Activated naive CD4-positive, alpha-beta T cell treated with anti-CD3 and anti-CD28 coated beads for 36 hours (primary cell): ENCODE measurements at places on chromosomes 7 and 10. TPM values are rescaled to one million over a fixed set of nuclear protein-coding genes. Genes with fewer than 3 reads are reported as not detected.

GRCh38 chr10:3911713-3912442 lies 126.9 kb upstream of the KLF6 start:
- DNase-seq: no peak
- no peak overlapping the region for H3K4me3 ChIP-seq
- H3K36me3 ChIP-seq: no peaks in the 10 kb centered on the region
- no peaks in the 10 kb centered on the region for H3K4me1 ChIP-seq

- no peak overlapping the region for H3K27ac ChIP-seq
- no peak for DNase-seq
- no peaks in the 10 kb centered on the region for H3K27me3 ChIP-seq
- peaks cover 12% of the 10 kb centered on the region for H3K4me1 ChIP-seq
Observed at GRCh38 chr7:45979275-45980180, 58.5 kb upstream of the IGFBP3 start.

DNA sequence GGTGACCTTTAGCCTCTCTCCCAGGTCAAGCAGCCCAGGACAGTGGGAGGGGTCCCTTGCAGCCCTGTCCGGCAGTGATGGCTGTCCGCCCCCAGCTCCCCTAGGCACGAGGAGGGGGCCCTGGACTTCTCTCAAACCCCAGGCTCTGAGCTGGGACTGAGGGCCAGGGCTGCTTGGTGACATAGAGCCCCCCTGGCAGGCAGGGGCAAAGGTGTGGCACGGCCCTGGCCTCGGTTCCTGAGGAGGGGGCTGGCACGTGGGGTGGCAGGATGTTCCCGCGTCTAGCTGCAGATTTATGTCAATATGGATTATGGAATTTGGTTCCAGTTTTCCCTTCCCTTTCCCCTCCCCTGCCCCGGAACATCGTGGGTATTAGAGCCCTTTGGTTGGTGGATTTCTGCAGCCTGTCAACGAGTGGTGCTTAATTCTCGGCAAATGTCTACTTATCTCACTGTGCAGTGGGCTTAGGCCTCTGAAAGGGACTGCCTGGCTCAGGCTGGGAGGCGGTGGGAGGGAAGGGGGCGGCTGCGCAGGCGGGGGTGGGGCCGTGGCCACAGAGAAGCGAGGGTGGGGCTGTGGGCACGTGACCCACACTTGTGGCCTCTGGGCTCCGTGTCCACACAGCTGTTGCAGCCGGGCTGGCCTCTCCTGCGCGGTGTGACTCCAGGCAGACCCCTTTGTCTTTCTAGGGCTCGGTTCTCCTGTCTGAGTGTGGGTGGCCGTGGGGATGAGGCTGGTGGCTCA lies 19.3 kb downstream of the UNCX start:
- DNase-seq: no peak
- no peaks in the 10 kb centered on the region for H3K36me3 ChIP-seq
- no peak overlapping the region for H3K4me3 ChIP-seq
- H3K4me1 ChIP-seq: peaks cover 9% of the 10 kb centered on the region
- H3K27ac ChIP-seq: no peak overlapping the region
- H3K27me3 ChIP-seq: peaks cover 52% of the 10 kb centered on the region

DNA sequence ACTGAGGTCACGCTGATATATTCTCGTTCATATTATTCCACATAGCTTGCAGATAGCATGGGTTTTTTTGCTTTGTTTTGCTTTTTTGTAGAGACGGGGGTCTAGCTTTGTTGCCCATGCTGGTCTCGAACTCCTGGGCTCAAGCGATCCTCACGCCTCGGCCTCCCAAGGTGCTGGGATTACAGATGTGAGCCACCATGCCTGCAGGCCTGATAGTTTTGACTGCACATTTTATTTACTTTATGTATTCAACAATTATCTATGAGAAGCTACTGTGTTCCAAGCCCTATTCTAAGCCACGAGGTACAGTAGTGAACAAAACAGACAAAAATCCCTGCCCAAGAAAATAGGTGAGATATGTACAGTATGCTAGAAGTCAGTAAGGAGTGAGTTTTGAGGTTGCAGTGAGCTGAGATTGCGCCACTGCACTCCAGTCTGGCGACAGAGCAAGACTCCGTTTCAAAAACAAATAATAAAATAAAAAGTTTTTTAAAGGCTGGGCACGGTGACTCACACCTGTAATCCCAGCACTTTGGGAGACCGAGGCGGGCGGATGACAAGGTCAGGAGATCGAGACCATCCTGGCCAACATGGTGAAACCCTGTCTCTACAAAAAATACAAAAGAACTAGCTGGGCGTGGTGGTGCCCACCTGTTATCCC lies 1.3 kb upstream of the YWHAG start:
- H3K4me3 ChIP-seq: peak overlapping the region; percentile 91
- H3K4me1 ChIP-seq: peaks cover 40% of the 10 kb centered on the region
- peaks cover 26% of the 10 kb centered on the region for H3K36me3 ChIP-seq
- no peak for DNase-seq

DNA sequence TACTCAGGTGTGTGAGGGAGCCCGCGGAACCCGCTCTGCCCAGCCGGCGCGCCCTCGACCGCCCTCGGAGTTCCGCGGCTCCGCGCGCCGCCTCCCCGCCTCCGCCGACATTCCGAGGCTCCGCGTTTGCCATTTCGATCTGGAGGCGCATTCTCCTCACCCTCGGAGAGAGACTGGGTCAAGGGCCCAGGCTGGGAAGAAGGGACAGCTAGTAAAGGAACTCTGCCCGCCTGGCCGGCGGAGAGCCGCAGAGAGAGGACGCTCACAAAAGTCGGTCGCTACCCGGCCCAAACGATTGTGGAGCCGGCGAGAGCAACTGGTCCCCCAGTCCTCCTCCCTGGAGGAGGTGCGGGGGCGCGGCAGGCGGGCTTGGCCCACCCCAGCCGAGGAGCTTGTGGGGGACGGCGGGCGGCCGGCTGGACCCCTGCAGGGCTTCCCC lies 74.5 kb upstream of the LEP start:
- no peak overlapping the region for H3K27ac ChIP-seq
- no peak for DNase-seq
- H3K27me3 ChIP-seq: peaks cover 45% of the 10 kb centered on the region
- no peaks in the 10 kb centered on the region for H3K36me3 ChIP-seq

- no peaks in the 10 kb centered on the region for H3K27me3 ChIP-seq
- no peak overlapping the region for H3K27ac ChIP-seq
Observed at GRCh38 chr7:84939888-84940287, 247.0 kb downstream of the SEMA3D start.

DNA sequence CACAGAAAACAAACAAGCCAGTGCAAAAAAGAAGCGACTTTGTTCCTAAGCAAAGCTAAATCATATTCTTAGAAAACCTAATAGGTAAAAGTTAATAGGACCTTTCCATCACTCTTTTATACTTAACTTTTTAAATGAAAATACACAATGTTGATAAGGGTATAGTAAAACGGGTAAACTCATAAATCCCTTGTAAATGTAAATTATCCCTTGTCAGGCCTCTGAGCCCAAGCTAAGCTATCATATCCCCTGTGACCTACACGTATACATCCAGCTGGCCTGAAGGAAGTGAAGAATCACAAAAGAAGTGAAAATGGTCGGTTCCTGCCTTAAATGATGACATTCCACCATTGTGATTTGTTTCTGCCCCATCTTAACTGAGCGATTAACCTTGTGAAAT lies 76.4 kb downstream of the GSAP start:
- no peak for DNase-seq
- H3K4me1 ChIP-seq: peaks cover 12% of the 10 kb centered on the region
- no peak overlapping the region for H3K27ac ChIP-seq
- no peaks in the 10 kb centered on the region for H3K27me3 ChIP-seq
- H3K36me3 ChIP-seq: no peaks in the 10 kb centered on the region

Gene ZNF316
- 15.8 TPM for total RNA-seq

DNA sequence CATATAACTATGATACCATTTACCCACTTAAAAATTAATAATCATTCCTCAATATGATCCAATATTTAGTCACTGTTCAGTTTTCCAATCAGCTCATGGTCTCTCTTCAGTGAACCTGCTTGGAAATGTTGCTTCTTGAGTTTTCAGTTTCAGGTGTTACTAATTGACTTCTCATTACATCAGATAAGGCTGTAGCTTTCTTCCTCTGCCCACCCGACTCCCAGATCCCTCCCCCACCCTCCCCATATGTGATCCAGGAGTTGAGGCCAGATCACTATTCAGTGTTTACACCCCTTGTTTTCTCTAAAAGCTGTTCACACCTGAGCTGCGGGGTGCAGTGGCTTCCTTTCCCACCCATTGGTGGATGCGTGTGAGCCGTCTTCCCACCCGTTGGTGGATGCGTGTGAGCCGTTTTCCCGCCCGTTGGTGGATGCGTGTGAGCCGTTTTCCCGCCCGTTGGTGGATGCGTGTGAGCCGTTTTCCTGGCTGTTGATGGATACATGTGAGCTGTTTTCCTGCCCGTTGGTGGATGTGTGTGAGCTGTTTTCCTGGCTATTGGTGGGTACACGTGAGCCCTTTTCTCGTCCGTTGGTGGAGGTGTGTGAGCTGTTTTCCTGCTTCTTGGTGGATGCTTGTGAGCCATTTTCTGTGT lies 3.2 kb upstream of the MTG1 start:
- peak overlapping the region; percentile 96 for H3K27ac ChIP-seq
- H3K36me3 ChIP-seq: peaks cover 7% of the 10 kb centered on the region
- H3K4me1 ChIP-seq: peaks cover 50% of the 10 kb centered on the region
- H3K4me3 ChIP-seq: peak overlapping the region; percentile 63
- peak; percentile 32 for DNase-seq

DNA sequence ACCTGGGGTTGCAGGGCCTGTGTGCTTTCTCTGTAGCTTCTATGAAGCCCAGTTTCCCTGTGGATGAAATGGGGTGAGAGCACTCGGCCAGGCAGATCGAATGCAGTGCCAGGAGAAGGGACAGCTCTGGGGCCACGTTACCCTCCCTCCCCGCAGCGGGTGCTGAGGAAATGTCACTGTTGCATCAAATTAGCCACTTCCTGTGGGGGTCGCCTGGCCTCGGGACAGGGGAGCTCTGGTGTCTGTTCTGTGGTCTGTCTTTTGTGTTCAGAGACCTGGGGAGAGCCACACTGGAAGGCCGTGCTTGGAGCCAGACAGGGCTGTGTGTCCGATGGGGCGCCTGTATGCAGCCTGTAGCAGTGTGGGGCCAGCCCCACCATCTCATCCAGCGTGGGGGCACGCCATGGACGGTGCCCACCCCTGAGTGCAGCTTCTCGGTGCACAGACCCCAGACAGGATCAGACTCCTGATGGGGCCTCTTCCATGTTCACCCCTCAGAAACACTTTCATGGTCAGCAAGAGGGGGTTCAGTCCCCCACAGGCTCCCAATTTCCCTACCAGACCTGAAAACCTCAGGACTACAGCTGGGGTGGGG lies 13.6 kb downstream of the TTYH3 start:
- peak; percentile 45 for DNase-seq
- H3K36me3 ChIP-seq: no peaks in the 10 kb centered on the region
- no peak overlapping the region for H3K4me3 ChIP-seq
- H3K27ac ChIP-seq: peak overlapping the region; percentile 30
- no peaks in the 10 kb centered on the region for H3K27me3 ChIP-seq

Gene R3HCC1L
- total RNA-seq: 13.4 TPM

Gene PAX4
- total RNA-seq: not detected

Gene GIMAP1
- 5.3 TPM for total RNA-seq

GRCh38 chr10:110759523-110759922 lies 112.2 kb upstream of the PDCD4 start:
- peaks cover 8% of the 10 kb centered on the region for H3K4me1 ChIP-seq
- H3K27ac ChIP-seq: no peak overlapping the region
- no peaks in the 10 kb centered on the region for H3K27me3 ChIP-seq
- H3K36me3 ChIP-seq: no peaks in the 10 kb centered on the region

DNA sequence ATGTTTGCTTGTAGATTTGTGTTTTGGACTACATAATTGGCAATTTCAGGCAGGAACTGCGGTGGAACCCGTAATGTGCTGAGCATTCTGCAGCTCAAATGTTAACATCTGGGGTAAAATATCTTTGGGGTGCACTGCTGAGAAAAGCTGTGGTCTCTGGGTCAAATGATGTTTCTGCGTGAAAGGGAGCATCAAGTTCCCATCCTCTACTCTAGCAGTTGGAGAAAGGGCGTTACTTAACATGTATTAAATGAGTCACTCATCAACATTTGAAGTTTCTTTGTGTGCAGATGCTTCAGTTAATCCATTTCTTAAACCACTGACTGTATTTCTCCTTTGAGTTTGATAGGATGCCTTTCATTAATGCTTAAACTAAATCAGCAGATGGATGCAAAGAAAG lies 273.1 kb upstream of the PITRM1 start:
- H3K27me3 ChIP-seq: peaks cover 6% of the 10 kb centered on the region
- H3K4me1 ChIP-seq: no peaks in the 10 kb centered on the region
- H3K4me3 ChIP-seq: no peak overlapping the region
- H3K27ac ChIP-seq: no peak overlapping the region
- DNase-seq: no peak

DNA sequence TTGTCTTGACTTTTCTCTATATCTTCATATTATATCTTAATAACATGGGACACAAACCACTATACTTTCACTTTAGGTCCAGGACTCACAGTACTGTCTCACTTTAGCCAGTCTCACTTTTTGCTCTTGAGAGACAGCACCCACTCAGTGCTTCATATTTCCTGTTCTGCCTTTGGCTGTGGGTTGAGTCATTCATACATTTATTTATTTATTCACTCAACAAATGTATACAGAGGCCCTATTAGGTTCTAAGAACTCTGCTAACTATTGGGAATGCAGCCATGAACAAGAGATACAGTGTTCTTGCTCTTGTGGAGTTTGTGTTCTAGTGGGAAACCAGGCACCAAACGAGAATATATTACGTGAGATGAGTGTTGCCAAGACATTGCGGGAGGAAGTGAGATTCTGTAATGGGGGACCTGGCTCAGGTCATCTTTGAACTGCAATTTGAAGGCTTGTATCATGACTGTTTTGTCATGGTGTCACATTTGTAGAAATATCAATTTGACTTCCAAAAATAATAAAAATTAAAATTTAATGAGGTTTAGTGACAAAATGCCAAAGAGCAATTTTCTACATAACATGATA lies 190.1 kb downstream of the SDHAF3 start:
- no peaks in the 10 kb centered on the region for H3K4me1 ChIP-seq
- H3K27ac ChIP-seq: no peak overlapping the region
- H3K27me3 ChIP-seq: peaks cover 5% of the 10 kb centered on the region
- no peak overlapping the region for H3K4me3 ChIP-seq
- H3K36me3 ChIP-seq: no peaks in the 10 kb centered on the region

DNA sequence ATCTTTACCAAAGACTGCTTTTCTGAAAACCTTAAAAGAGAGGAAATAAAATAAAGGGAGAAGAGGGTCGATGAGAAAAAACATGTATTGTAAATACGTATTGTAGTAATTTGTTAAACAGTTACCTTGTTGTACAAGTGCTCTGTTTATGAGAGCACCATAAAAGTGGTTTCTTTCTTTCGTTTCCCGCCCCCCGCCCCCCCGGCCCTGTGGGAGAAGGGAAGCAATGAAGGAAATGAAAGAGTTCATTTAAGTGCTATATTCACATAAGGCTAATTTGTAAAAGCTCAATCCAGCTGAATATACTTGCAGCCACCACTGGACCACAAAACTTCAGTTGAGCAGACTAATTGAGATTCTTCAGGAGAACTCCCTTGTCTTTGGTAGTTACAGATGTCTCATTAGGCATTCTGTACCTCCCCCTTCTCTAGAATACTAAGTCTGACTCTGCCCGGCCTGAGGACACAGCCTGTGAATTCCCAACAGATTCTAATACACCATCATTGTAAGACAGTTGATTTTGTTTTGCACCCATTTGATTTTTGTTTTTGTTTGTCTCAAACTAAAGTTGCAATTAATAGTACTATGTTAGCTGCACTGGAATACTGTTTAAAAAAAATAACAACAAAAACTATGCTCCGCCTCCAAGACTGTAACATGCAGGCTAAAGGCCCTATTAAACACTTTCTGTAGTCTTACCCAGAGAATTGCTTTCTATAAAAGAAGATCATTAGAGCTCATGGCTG lies 124.9 kb downstream of the ARHGAP12 start:
- H3K27ac ChIP-seq: no peak overlapping the region
- peaks cover 6% of the 10 kb centered on the region for H3K4me1 ChIP-seq
- H3K36me3 ChIP-seq: no peaks in the 10 kb centered on the region
- H3K27me3 ChIP-seq: no peaks in the 10 kb centered on the region
- no peak overlapping the region for H3K4me3 ChIP-seq
